Upper lobe of left lung (tissue), 6 donors: ENCODE measurements at places on chromosomes 2 and 18. TPM values are rescaled to one million over a fixed set of nuclear protein-coding genes. Genes with fewer than 3 reads are reported as not detected.

The NEU2 gene
- not detected for total RNA-seq

The HOXD8 gene
- 0.61 TPM for total RNA-seq

The COBLL1 gene
- total RNA-seq: 111 TPM

The SULT1C4 gene
- total RNA-seq: 8.7 TPM

The CPO gene
- not detected for total RNA-seq

The NYAP2 gene
- 0.15 TPM for total RNA-seq

The ESPNL gene
- total RNA-seq: 0.10 TPM

The UGT1A4 gene
- total RNA-seq: 0.69 TPM

The RNPEPL1 gene
- total RNA-seq: 125 TPM

The DLX2 gene
- total RNA-seq: not detected

The SS18 gene
- total RNA-seq: 49.6 TPM

The VIT gene
- total RNA-seq: not detected

The HOXD11 gene
- not detected for total RNA-seq

The SERPINB13 gene
- 3.9 TPM for total RNA-seq

The REEP1 gene
- total RNA-seq: 8.0 TPM

GRCh38 chr18:74503137-74503536 lies 7.0 kb downstream of the CNDP2 start:
- H3K4me1 ChIP-seq: peaks cover 26% of the 10 kb centered on the region
- peaks cover 57% of the 10 kb centered on the region for H3K36me3 ChIP-seq
- H3K27me3 ChIP-seq: no peaks in the 10 kb centered on the region
- DNase-seq: peak; percentile 6

DNA sequence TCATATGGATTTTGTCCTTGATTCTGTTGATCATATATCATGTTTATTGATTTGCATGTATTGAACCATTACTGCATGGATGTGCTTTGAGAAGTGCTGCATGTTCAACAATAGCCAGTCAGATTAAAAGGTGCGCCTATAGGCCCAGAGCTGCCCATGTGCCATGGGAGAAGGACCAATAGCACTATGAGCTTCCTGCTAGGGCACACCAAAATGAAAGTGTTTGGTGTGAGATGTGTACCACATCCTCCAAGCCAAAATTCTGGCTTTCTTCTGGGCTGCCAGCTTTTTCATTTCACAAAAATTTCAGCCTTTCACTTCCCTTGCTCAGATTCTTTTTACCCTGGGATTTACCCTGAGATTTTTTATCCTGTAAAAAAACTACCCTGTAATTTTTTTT lies 34.8 kb upstream of the MMADHC start:
- H3K36me3 ChIP-seq: no peaks in the 10 kb centered on the region
- no peaks in the 10 kb centered on the region for H3K27me3 ChIP-seq
- no peak for DNase-seq
- no peaks in the 10 kb centered on the region for H3K4me1 ChIP-seq

DNA sequence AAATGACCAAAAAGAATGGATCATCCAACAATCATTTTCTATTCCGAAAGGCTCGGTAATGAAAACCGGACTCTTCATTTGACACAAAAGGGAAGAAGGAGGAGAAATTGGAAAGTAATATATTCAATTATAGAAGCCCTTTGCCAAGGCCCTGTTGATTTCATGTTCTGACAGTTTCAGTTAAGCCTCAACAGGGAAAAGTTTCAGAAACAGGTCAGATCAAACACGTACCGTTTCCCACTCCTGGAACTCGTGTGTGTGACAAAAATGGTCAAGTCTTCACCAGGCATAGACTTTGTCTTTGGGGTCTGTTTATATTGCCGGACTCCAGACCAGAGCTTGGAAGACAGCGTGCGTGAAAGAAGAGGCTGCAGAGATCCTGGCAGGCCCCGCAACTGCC lies 101.3 kb upstream of the BCL2L11 start:
- H3K27me3 ChIP-seq: no peaks in the 10 kb centered on the region
- no peak overlapping the region for H3K4me3 ChIP-seq
- H3K36me3 ChIP-seq: no peaks in the 10 kb centered on the region
- no peak for DNase-seq
- no peak overlapping the region for H3K27ac ChIP-seq

DNA sequence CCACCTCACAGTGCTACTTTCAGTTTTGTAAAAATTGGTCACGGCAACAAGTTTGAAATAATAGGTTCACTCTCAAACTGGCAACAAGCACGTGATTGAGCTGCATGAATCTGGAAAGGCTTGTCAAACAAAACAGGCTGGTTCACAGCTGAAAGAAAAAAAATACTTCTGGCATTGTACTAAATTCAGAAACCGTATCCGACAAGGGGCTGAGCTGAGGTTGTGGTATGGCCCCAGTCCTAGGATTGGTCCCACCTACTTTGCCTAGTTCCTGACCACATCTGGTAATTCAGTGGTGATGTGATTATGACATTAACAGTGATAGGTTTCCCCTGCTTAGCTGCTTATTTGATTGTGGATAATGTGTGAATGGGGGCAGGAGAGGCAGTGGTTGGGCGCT lies 326.5 kb upstream of the THUMPD2 start:
- DNase-seq: no peak
- H3K4me3 ChIP-seq: no peak overlapping the region
- no peaks in the 10 kb centered on the region for H3K4me1 ChIP-seq
- no peaks in the 10 kb centered on the region for H3K27me3 ChIP-seq

DNA sequence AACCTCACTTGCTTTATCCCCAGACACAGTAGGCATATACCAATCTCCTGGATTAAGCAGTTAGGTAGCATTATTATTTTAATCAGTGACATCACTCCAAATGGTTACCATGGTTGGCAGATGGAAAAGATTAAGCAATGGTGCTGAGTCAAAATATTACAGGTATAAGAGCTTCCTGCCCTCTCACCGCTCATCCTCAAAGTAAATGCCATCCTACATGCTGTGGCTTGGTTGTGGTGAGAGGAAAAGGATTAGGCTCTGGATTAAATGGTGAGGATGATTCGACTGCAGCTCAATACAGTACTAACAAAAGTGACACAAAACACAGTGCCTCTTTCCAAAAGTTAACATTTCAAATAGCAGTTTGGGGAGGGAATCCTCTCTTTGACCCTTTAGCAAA lies 108.9 kb upstream of the ACAA2 start:
- no peaks in the 10 kb centered on the region for H3K4me1 ChIP-seq
- DNase-seq: no peak
- H3K27ac ChIP-seq: no peak overlapping the region
- H3K4me3 ChIP-seq: no peak overlapping the region
- no peaks in the 10 kb centered on the region for H3K36me3 ChIP-seq

GRCh38 chr2:43185146-43185545 lies 41.3 kb downstream of the ZFP36L2 start:
- H3K27ac ChIP-seq: no peak overlapping the region
- H3K4me3 ChIP-seq: no peak overlapping the region
- no peaks in the 10 kb centered on the region for H3K36me3 ChIP-seq
- peaks cover under 1% of the 10 kb centered on the region for H3K4me1 ChIP-seq
- no peak for DNase-seq
- H3K27me3 ChIP-seq: no peaks in the 10 kb centered on the region

DNA sequence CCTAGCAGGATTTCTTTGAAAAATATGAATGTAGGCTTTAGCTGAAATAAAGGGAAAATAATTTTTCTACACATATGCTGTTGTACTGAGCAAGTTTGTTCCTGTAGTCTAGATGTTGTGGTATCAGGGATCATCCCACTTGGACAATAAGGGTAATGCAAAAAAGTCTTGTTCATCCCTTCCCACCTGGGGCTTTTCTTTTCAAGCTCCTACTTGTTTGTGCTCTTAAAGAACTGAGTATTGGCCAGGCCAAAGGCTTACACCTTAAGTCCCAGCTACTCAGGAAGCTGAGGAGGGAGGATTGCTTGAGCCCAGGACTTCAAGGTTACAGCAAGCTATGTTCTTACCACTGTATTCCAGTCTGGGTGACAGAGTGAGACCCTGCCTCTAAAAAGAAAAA lies 35.5 kb downstream of the ZC3H6 start:
- no peak for DNase-seq
- H3K27ac ChIP-seq: no peak overlapping the region

DNA sequence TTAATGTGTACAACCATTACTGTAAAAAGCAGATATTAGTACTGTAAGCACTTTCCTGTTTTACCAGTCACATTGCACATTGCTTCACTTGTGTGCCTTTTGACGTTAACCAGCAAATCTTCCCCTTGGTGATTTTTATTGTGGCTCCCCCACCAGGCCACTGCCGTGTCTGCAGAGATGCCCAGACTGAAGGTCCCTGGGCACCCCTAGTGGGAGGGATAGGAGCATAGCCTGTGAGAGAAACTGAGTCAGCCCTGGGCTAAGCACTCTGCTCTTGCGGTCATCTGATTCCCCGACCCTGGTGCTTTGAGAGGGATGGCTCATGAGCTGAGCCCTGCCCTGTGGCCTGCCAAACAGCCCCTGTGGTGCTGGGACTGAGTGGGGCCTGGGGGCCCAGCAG lies 73.4 kb downstream of the INPP4A start:
- peaks cover 8% of the 10 kb centered on the region for H3K4me1 ChIP-seq
- H3K36me3 ChIP-seq: peaks cover 4% of the 10 kb centered on the region
- no peak for DNase-seq

GRCh38 chr2:234491897-234492296 lies 5.0 kb downstream of the ARL4C start:
- DNase-seq: no peak
- H3K36me3 ChIP-seq: no peaks in the 10 kb centered on the region
- peaks cover 18% of the 10 kb centered on the region for H3K4me1 ChIP-seq
- H3K27me3 ChIP-seq: peaks cover 4% of the 10 kb centered on the region
- H3K27ac ChIP-seq: no peak overlapping the region

DNA sequence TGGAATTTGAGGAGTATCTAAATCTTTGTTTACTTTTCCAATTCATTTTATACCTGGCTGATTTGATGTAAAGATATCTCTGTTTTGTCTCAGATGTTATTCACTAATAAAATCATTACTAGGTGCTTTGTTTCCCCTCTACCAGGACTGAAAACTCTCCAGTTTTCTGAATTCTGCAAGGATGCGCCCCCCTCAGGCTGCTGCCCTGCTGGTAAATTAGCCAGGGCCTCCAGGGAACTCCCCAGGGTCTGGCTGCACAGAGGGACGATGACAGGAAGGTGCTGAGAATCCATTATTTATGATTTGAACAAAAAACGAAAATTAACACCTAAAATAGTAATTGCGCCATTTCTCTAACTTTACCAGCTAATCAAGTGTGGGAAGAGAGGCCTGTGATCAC lies 541.2 kb upstream of the POU3F3 start:
- no peak for DNase-seq
- no peaks in the 10 kb centered on the region for H3K36me3 ChIP-seq
- H3K27me3 ChIP-seq: no peaks in the 10 kb centered on the region

DNA sequence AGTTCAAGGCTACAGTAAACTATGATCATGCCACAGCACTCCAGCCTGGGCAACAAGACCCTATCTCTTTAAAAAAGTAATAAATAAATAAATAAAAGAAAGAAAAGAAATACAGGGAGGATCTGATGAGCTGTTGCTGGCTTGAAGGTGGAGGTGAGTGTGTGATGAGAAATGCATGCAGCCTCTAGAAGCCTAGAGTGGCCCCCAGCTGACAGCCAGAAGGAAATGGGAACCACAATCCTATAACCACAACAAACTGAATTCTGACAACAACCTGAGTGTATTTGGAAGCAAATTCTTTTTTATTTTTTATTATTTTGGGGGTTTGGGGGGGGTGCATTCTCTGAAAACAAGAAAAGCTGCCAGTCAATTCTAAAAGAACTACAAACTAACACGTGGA lies 14.6 kb downstream of the NOL10 start:
- no peaks in the 10 kb centered on the region for H3K27me3 ChIP-seq
- H3K4me1 ChIP-seq: no peaks in the 10 kb centered on the region
- DNase-seq: no peak
- no peak overlapping the region for H3K4me3 ChIP-seq
- H3K36me3 ChIP-seq: no peaks in the 10 kb centered on the region
- H3K27ac ChIP-seq: no peak overlapping the region

- no peak for DNase-seq
- H3K27ac ChIP-seq: no peak overlapping the region
- H3K27me3 ChIP-seq: no peaks in the 10 kb centered on the region
- H3K36me3 ChIP-seq: no peaks in the 10 kb centered on the region
- no peak overlapping the region for H3K4me3 ChIP-seq
Observed at GRCh38 chr2:217353591-217353990, 493.7 kb upstream of the TNP1 start.

- peak overlapping the region; percentile 87 for H3K27ac ChIP-seq
- H3K4me1 ChIP-seq: peaks cover 53% of the 10 kb centered on the region
- peak overlapping the region; percentile 47 for H3K4me3 ChIP-seq
- no peaks in the 10 kb centered on the region for H3K27me3 ChIP-seq
- no peaks in the 10 kb centered on the region for H3K36me3 ChIP-seq
Observed at GRCh38 chr2:233060980-233061590, 943 bp downstream of the INPP5D start.

- H3K27ac ChIP-seq: no peak overlapping the region
- H3K4me1 ChIP-seq: peaks cover 29% of the 10 kb centered on the region
- H3K4me3 ChIP-seq: peak overlapping the region; percentile 5
Observed at GRCh38 chr2:74513605-74514367, 464 bp upstream of the TLX2 start.

DNA sequence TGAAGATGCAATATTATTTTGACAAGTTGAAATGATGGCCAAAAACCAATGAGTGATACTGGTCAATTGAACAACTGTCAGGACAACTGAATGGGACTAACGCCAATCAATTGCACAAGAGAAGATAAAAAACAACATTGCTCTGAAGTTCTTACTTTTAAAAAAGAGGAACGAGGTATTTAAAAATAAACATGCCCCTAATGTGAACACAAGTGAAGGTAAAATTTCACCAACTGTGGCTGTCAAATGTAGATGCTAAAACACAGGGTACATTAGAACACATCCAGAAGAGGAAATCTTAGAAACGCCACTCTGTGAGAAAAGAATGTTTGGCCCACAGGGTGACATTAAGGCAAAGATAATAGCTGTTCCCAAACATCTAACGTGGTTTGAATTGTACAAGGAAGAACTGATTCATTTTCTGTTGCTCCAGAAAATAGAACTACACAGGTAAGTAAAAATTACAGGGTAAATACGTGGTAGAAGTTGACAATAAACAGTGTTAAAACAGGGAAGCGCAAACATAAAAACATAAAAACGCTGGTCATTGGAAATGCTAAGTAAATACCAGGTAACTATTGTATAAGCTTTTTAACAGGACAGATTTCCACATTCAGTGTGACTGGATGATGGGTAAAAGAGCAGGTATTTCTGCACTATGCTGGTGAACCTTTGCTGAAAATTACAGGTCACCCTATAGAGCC lies 20.3 kb downstream of the LONRF2 start:
- no peaks in the 10 kb centered on the region for H3K36me3 ChIP-seq
- no peak for DNase-seq
- no peaks in the 10 kb centered on the region for H3K4me1 ChIP-seq
- H3K27ac ChIP-seq: no peak overlapping the region
- H3K27me3 ChIP-seq: no peaks in the 10 kb centered on the region
- H3K4me3 ChIP-seq: no peak overlapping the region
